ENCODE measurements at places on chromosomes 13 and 19.
A peak's percentile ranks its signal among the peaks of the same experiment; 100 is the strongest.

- no peak for DNase-seq
These were observed 17.6 kb downstream of the ZNF420 start for GRCh38 chr19:37095859-37096258.

DNA sequence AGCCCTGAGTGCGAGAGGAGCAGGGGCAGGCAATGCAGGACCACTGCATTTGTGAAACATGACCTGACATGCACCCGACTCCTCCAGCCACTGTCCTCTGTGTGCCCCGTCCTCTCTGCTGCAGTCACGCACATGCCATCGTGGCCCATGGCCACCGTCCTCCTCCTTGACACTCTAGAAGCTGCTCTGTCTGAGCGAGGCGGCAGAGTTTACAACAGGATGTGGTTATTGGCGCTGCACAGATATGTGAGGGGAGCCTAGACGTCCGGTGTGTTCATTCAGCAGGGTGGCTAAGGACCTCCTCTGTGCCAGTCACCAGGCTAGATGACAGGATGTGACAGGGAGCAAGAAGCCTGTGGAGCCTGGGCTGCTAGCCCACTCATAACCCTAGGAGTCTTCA is 277.8 kb downstream of the FOXO1 start:
- DNase-seq, result peak; percentile 44

GRCh38 chr13:27985600-27985999 is 2.9 kb downstream of the URAD start:
- no peak for DNase-seq

GRCh38 chr13:75318138-75318833 is 163.7 kb downstream of the TBC1D4 start:
- no peak for DNase-seq

GRCh38 chr13:40776681-40777165 is 5.7 kb upstream of the MRPS31 start:
- peak; percentile 21 for DNase-seq

DNA sequence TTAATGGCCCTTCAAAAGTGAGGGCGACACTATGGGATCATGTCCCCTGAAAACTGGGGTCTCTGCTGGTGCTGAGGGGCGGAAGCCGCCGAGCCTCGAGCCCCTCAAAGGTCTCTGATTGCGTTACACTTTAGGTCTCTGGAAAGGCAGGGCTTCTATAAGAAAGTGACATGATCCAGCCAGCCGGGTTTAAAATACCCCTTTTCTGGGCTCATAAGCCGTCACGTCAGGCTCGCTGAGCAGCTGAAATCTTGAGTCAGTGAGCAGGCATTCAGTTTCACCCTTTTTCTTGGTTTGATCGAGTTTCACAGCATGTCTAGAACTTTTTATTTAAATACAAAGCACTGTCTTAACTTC is 600 bp upstream of the HMGB1 start:
- DNase-seq, result peak; percentile 45

GRCh38 chr19:38243279-38243673 is 12.9 kb downstream of the PPP1R14A start:
- DNase-seq, result no peak

DNA sequence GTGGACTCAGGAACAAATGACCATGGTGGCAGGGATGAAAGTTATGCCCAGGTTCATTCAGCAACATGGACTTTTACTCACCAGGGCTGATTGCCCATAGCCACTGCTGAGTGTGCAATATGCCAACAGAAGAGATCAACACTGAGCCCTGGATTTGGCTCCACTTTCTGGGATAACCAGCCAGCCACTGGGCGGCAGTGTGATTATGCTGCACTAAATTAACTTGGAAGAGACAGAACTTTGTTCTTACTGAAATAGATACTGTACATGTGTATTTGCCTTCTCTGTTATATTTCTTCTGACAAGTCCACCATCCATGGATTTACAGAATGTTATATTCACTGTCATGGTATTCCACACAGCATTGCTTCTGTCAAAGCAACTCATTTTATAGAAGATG is 257.4 kb downstream of the TDRD3 start:
- DNase-seq, result no peak

DNA sequence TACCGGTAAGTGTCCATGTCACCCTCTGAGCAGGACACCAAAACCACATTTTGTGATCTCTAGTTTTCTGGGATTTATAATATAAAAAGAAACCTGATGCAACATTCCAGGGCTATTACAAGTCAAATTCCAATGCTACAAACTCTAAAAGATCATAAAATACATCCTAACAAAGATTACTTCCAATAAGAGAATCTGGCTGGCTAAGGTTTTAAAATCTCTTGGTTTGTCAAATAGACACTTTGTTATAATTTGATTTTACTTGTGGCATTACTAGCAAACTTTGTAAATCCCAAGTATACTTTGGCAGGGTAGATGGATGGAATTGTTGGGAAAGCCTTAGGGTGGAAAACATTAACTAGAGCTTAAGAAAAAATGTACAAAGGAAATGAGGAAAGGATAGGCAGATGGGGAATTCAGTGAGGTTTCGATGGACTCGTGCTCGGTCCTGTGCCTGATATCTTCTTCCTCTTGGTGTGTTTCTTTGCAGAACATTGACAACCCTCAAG is 74.0 kb upstream of the POMP start:
- DNase-seq, result peak; percentile 67

DNA sequence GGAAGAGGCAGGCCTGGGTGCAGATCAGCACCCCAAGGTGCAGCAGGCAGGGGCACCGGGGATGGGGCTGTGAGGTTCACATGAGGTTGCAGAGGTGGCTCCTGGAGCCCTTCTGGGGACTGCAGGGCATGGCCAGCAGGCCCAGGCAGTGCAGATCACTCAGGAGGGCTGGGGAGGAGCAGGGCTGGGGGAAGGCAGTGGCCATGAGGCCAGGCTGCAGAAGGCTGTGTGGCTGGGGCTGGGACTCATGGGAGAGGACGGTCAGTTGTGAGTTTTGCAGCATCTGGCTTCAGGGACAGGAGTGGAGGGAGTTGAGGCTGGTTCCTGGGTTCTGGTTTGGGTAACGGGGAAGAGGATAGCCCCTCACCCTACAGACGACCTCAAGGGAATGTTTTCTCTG is 7.3 kb downstream of the WDR88 start:
- DNase-seq, result no peak

GRCh38 chr13:91115776-91116175 is 231.7 kb upstream of the MIR17HG start:
- no peak for DNase-seq

DNA sequence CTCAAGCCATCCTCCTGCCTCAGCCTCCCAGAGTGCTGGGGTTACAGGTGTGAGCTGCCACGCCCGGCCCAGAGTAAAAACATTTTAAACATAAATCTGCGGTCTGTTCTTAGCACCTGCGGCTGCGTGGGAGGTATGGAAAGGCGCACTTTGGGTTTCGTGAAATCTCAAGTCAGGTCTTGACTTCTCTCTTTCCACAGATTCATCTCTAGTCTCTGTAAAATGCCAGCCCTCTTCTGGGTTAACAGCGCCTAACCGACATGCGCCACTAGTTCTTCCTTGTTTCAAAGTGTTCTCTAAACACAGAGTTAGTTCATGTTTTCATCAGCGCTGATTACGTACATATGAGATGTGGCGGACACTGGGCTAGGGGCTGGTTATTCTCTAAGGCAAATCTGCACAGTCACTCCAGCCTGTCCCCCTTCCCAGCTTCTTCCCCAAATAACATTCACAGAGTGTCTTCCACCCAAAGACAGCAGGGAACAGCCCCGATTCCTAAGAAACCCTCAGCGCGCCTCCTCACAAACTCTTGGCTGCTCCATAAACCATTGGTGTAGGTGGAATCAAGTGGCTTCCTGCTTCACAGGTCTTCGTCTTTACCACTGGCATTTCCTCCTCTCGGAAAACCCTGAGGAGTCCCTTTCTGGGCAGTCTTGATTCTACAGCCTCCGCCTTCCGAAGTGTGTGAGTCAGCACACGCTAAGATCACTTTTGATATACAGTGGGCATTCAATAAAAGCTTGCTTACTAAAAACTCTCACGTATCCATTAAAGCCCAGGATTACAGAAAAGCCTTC is 1.4 kb downstream of the PARP4 start:
- DNase-seq, result peak; percentile 89

- no peak for DNase-seq
These were observed at the start of gene GFY for GRCh38 chr19:49425178-49425577. TSS of gene GFY (plus strand) at chr19:49425388. CDS start at chr19:49426431, 1,043 bp downstream.

- DNase-seq, result no peak
These were observed 50.0 kb upstream of the WDFY2 start for GRCh38 chr13:51534041-51534817.

DNA sequence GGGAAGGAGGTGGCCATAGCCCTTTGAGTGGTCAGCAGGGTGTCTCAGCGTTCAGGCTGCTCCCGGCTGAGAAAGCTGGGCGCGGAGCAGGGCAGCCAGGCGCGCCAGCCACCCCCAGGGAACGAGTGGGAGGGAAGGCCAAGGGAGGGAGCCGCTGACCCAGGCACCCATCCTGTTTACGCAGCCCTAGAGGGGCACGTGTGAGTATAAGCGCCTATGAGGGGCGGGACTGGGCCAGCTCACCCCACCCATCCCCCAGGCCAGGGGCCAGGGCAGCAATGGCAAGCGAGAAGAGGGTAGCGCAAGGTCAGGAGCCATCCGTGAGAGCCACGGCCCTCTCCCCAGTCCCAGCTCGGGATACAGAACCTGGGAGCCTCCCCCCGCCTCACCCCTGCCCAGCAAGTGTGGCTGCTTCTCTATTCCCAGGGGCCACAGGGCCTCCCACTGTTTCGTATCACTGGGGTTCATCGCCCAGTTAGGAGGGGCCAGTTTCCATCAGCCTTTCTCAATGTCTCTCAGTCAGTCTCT is 897 bp upstream of the DMKN start:
- peak; percentile 62 for DNase-seq

GRCh38 chr19:45752639-45753038 is 16.4 kb downstream of the SIX5 start:
- no peak for DNase-seq

- DNase-seq, result no peak
These were observed 44.4 kb downstream of the KLF5 start for GRCh38 chr13:73103238-73103637.

- peak; percentile 51 for DNase-seq
These were observed 45.0 kb upstream of the RNF113B start for GRCh38 chr13:98222081-98222554.

DNA sequence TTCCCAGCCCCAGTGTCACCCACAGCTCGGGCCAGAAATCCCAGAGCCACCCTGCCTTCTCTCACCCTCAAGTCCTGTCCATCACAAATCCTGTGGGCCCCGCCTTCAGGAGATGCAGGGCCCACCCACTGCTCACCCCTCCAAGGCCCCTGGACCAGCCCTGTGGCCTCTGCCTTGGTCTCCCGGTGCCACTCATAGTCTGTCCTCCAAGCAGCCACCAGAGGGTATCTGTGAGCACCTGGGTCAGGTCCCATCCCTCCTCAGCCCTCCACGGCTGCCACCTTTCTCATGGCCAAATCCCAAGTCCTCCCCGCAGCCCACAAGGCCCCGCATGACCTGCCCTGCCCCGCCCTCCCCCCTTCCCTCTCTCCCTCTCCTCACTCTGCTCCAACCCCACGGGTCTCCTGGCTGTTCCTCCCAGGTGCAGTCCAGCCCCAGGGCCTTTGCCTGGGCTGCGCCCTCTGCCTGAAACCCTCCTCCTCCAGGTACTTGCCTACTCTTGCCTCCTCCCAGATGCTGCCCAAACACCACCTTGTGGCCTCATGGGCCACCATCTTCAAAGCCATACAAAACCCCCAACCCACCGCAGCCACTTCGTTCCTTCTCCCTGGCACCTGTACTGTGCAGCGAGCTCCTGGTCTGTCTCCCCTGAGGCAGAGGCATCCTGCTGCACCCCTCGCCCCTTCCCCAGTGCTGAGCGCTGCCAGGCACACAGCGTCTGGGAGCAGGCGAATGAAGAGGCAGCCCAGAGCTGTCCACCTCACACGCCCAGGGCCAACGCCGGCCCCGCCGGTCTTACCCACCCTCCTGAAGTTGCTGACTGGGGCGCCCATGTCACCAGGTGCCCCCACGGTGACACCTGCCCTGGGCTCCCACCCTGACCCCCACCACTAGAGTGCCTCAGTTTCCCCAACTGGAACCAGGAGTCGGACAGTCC is 13.2 kb upstream of the UQCR11 start:
- peak; percentile 10 for DNase-seq

- no peak for DNase-seq
These were observed 8.2 kb downstream of the TMEM59L start for GRCh38 chr19:18620902-18621301.
